GM06990 (cell line): ENCODE measurements at places on chromosomes 1 and 21.

GRCh38 chr1:24888061-24888970, 41.8 kb downstream of the RUNX3 start:
- DNase-seq = no peak

GRCh38 chr1:229973297-229973612, 93.8 kb upstream of the GALNT2 start:
- DNase-seq = no peak

DNA sequence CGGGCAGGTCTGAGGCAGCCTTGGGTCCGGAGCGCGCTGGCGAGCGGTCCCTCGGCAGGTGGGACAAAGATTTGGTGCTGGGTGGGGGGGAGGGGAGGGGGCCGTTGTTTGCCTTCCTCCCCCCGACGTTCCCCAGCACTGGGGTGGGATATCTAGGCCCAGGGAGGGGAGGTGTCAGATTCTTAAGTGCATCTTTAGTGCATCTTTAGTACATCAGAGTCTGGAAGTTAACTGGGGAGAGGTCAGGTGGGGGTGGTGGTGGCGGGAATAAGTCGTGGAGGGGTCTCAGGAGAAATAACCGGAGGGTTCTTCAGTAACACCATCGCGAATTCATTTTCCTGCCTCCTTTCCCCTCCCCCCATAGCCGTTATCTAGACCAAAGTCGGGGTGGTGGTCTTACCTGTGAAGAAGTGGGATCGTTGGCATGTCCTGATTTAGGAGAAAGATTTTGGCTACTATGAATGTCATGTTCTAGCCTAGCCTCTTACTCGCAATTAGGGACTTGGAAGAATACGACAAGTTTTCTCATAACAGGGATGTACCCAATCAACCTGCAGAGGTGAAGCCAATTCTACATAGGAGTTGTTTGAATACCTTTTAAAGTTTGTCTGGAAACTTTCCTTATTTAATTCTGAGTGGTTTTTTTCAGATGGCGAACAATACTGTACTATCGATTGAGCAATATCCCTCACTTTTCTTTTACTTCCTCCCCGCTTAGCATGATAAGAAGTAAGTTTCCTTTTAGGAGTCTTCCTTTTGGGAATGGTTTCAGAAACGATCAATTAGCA, 886 bp downstream of the ZMYM4 start:
- DNase-seq = no peak

DNA sequence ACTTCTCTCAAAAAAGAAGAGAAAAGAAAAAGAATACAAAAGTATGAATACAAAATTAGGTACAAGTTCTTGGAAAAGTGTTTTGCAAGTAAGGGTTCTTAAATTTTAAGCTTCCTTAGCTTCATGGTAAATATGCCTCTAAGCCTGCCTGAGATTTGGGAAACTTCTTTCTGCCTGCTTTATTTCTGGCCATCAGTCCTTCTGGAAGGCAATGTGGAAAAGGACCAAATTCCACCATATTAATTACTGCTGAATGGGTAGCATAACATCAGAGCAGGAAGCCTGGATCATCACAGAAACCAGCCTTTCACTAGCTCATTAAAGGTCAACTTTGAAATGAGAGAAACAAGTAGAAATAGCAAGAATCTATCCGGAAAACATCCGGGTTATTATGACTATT, 39.1 kb upstream of the CAP1 start:
- no peak for DNase-seq

- no peak for DNase-seq
Observed at GRCh38 chr1:176719447-176719846, 256.5 kb downstream of the PAPPA2 start.

GRCh38 chr1:13714851-13715250, 14.9 kb downstream of the PRDM2 start:
- DNase-seq = no peak

GRCh38 chr1:228984646-228985631, 249.7 kb downstream of the RHOU start:
- no peak for DNase-seq

DNA sequence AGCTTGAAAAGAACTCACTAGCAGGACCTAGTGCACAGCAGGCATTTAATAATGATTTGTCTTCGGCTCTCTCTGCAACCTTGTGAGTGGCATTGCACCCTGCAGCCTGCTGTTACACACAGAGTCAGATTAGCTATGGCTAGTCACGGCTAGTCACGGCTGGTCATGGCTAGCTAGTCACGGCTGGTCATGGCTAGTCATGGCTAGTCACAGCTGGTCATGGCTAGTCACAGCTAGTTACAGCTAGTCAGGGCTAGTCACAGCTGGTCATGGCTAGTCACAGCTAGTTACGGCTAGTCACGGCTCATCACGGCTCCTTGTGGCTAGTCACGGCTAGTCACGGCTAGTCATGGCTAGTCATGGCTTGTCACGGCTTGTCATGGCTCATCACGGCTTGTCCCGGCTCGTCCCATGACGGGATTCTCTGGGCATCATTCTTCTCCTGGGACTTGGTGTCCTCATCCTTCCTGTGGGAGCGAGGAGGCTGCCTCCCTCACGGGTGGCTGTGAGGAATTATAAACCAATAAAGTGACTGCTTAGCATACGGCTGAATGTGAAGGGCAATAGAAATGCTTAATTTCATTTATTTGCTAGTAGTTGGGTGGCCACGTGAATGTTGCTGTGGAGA, 12.5 kb upstream of the KIF26B start:
- no peak for DNase-seq

- no peak for DNase-seq
Observed at GRCh38 chr21:25350056-25350455, 257.2 kb downstream of the MRPL39 start.

- no peak for DNase-seq
Observed at GRCh38 chr1:242428399-242429190, 95.9 kb downstream of the PLD5 start.

GRCh38 chr1:63779338-63780211, 5.8 kb downstream of the ROR1 start:
- no peak for DNase-seq

- no peak for DNase-seq
Observed at GRCh38 chr1:91821126-91821868, 64.7 kb downstream of the TGFBR3 start.

DNA sequence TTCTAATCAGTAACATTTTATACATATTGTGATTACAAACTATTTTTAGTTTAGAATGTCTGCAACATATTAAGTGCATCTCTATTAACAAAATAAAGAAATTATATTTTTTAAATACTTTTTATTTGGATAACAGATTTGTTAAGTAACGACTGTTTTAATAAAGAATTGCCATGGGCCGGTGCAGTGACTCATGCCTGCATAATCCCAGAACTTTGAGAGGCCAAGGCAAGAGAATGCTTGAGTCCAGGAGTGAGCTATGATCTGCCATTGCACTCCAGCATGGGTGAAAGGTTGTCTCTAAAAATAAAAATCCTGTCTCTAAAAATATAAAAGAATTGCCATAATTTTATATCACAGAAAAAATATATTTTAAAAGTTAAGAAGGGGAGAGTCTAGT, 4.1 kb downstream of the LRRIQ3 start:
- DNase-seq = no peak

DNA sequence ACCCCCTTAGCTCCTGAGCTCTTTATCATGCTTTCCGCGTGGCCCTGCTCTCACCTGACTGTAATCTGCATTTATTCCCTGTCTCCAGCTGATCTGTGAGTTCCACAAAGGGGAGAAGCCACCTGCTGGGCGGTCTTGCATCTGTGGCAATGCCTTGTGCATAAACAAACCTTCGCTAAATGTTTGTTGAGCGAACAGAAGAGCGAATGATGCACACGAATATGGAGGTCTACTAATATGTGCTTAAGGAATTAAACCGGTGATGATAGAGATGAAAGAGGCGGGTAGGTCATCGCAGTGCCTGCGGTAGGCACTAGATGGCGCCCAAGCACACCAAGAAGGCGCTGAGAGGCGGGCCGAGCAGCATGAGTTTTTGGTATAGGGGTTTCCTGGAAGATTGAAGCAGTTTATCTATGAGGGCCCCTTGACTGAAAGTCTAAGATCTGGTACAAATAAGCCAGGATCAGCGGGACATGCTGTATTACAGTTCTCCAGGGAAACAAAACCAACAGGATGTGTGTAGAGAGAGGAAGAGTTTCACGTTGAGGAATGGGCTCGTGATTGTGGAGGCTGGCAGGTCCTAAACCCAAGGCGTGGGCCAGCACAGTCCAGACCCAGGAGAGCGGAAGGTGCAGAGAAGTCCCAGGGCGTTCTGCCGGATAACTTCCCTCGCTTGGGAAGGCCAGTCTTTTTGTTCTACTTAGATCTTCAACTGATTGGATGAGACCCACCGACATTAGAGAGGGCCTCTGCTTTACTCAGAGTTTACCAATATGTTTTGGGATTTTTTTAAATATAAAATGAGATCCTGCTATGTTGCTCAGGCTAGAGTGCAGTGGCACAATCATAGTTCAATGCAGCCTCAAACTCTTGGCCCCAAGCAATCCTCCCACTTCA, 34.7 kb downstream of the TOMM20 start:
- DNase-seq = peak; percentile 61

GRCh38 chr1:230857077-230857476, 11.2 kb downstream of the C1orf198 start:
- DNase-seq = no peak

GRCh38 chr1:29344336-29344735, 108.0 kb downstream of the PTPRU start:
- DNase-seq = no peak

DNA sequence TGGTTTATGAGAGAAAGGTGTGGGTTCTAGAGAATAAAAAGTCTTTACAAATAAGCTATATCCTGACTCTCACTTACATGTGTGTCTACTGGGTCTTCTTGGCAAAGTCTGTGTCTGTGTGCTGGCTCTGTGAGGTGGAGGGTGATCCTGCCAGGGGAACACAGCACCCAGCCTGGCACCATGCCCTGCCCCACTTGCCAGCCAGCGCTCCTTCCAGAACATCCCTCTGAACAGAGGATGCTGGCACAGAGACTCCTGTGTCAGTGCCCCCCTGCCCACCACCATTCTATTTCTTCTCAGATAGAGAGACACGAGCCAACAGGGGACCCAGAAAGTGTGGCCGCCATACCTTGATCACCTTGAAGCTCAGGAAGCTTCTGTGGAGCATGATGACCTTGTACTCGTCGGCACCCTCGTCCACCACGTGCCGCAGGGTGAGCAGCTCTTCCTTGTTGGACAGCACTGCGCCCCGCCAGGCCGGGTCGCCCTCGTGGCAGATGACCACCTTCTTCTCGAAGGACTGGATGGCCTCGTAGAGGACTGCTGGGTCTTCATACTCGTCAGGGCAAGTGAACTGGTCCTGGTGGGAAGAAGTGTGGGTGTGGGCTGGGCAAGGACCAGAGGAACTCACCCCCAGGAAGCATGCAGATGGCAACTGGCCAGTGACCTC, 49.7 kb downstream of the NTPCR start:
- no peak for DNase-seq

GRCh38 chr1:112141923-112142322, 152.5 kb upstream of the KCND3 start:
- no peak for DNase-seq

- no peak for DNase-seq
Observed at GRCh38 chr1:172265905-172266304, 154.6 kb upstream of the C1orf105 start.

DNA sequence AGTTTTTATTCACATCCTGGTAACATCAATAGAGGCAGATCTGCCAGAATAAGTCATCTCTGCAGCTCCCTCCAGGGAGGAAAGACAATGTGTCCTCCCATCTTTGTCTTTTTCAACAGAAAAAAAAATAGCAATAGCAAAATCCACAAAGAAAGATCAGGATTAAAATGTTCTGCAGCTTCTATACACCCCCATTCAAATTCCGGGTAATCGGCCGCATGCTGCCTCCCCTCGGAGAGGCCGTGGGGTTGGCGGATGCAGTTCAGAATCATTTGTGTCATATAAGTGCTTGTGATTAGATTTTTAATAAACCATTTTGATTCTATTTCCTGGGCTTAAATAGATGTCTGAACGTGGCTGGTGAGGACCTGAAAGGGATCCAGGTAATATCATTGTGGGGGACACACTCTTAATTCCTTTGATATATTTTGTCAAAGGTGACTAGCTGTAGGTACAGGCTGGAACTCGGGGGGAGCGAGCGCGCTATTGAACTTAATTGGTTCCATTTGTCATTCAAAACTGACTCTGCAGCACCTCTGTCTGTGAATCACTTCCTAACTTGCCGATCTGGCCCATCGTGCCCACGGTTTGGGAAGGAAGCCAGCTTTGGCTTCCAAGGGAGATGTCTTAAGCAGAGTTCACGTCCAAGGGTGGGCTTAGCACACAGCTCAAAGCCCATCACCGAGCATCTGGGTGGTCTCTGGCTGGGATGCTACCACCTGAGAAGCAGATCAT, 85.6 kb upstream of the ARHGEF16 start:
- no peak for DNase-seq

DNA sequence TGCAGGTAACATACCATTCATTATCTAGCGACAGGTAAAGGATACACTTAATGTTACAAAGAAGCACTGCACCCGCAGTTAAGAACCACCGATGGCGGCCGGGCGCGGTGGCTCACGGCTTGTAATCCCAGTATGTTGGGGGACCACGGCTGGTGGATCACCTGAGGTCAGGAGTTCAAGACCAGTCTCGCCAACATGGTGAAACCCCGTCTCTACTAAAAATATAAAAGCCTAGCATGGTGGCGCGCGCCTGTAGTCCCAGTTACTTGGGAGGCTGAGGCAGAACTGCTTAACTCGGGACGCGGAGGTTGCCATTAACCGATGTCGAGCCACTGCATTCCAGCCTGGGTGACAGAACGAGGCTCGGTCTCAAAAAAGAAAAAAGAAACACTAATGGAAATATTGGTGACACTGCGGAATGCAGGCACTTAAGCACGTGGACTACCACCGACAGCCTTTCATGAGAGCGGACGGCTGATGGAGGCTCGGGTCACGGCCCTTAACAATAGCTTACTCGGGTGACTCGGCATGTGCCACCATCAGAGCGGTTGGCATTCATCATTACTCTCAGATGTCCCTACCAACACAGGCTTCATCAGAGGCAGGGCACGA, 542 bp downstream of the GAS5 start:
- peak; percentile 42 for DNase-seq

GRCh38 chr1:93641527-93641926, 40.1 kb downstream of the BCAR3 start:
- no peak for DNase-seq

- DNase-seq = no peak
Observed at GRCh38 chr1:69077198-69077597, 490.5 kb upstream of the LRRC7 start.
